ENCODE measurements at places on chromosomes 7 and 10. TPM values are rescaled to one million over a fixed set of nuclear protein-coding genes. Genes with fewer than 3 reads are reported as not detected.

The KCNMA1 gene
- 500 TPM for polyA plus RNA-seq

The FGL2 gene
- polyA plus RNA-seq = 699 TPM

The KCNH2 gene
- 4.1 TPM for polyA plus RNA-seq

The HTRA1 gene
- polyA plus RNA-seq = 73.1 TPM

The ATOH7 gene
- polyA plus RNA-seq = 1.2 TPM
